ENCODE measurements at places on chromosomes 6 and 20.
A peak's percentile ranks its signal among the peaks of the same experiment; 100 is the strongest.

DNA sequence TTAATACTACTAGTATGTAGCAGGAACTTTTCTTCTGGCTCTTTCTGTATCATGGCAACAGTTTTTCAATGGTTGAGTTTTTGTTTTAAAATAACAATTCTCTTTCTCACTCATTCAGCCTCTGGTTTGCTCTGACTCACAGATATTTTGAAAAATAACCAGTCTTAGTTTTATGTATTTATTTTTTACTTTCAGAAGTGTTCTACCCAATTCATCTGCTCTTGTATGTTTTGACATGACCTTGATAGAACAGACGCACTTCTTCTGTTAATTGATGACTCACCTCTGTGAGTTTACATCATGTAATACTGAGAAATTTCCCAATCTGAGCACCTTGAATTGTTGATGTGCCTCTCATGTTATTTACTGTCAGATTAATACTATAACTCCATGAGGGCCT, 178.9 kb downstream of the SASH1 start:
- peak; percentile 69 for DNase-seq

- DNase-seq, result no peak
These were observed 202.1 kb upstream of the PRDM1 start for GRCh38 chr6:105884011-105884410.

DNA sequence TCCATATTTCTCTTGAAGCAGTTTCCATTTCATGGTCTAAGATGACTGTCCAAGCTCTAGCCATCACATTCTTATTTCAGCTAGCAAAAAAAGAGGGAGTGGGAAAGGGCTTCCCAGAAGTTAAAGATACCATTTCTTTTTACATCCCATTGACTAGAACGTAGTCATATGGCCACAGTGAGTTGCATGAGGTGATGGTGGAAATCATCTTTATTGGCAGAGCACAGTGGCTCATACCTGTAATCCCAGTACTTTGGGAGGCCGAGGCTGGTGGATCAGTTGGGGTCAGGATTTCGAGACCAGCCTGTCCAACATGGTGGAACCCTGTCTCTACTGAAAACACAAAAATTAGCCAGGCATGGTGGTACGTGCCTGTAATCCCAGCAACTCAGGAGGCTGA, 99.6 kb downstream of the ISM1 start:
- DNase-seq, result no peak

GRCh38 chr6:15044146-15044882, 201.6 kb upstream of the JARID2 start:
- peak; percentile 17 for DNase-seq

GRCh38 chr6:34339432-34339831, 53.0 kb downstream of the NUDT3 start:
- DNase-seq, result no peak

Data from EH (cell line).